GM12878 (cell line): ENCODE measurements at places on chromosomes 6 and 20.
A peak's percentile ranks its signal among the peaks of the same experiment; 100 is the strongest.

DNA sequence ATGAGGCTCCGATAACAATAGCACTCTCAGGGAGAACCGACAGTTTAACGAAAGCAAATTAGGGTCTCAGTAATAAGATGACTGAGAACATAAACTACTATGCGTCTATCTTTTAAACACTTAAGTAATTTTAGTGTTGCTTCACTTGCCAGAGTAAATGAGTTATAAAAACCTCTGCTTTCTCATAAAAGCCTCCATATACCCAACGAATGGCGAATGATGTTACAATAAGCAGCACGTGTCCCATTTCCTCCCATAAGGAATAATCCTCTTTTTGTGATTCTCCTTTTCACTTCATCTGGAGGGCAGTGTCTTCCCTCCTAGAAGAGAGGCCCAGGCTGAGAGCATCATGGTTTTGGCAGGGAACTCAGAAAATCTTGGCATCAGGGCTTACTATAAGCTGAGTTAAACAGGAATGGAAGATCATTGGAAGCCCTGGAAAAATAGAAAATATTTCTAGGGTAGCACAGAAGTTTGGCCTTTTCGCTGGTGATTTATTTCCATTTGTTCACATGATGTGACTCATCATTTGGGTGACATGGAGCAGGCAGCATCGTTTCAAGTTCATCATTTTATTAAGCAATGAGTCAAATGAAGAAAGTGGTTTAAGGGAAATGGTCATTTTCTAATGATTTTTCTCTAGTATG lies 255.4 kb downstream of the ATXN1 start:
- DNase-seq = no peak

GRCh38 chr6:149501201-149501600 lies 16.4 kb upstream of the ZC3H12D start:
- DNase-seq = no peak

GRCh38 chr6:108914235-108915022 lies 66.2 kb downstream of the ARMC2 start:
- DNase-seq = no peak

DNA sequence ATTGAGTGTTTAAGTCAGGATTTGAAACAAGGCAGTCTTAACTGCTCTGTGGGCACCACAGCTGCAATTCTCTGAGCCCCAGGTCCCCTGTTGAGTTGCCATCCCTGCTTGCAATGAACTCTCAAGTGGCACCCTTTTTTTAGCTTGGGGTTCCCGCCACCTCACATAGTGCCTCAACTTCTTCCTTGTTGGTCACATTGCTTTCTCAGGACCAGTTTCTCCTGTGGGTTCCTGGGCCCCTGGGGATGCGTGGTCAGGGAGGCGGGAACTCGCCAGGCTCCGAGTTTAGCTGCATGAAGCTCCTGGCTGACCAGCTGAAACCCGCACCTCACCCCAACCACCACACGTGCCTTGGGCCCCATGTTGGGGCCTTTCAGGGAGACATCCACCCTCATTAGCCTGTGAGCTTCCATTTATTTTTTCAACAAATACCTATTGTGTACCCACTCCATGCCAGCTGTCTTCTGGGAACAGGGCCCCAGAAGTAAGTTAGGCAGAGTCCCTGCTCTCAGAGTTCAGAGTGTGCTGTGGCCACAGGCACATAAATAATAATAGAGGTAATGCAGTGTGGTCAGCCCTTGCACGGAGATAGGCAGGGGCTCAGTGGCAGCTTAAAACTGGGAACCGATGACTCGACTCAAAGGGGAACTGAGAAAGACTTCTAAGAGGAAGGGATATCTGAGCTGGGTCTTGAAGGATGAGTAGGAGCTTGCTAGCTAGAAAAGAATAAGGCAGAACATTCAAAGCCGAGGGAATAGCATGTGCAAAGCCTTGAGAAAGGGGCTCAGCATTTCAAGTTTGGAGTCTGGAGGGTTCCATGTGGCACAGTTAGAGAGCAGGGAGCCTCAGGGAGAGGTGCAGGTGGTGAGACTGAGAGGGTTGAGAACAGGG lies 33.9 kb upstream of the FAM83D start:
- peak; percentile 79 for DNase-seq

DNA sequence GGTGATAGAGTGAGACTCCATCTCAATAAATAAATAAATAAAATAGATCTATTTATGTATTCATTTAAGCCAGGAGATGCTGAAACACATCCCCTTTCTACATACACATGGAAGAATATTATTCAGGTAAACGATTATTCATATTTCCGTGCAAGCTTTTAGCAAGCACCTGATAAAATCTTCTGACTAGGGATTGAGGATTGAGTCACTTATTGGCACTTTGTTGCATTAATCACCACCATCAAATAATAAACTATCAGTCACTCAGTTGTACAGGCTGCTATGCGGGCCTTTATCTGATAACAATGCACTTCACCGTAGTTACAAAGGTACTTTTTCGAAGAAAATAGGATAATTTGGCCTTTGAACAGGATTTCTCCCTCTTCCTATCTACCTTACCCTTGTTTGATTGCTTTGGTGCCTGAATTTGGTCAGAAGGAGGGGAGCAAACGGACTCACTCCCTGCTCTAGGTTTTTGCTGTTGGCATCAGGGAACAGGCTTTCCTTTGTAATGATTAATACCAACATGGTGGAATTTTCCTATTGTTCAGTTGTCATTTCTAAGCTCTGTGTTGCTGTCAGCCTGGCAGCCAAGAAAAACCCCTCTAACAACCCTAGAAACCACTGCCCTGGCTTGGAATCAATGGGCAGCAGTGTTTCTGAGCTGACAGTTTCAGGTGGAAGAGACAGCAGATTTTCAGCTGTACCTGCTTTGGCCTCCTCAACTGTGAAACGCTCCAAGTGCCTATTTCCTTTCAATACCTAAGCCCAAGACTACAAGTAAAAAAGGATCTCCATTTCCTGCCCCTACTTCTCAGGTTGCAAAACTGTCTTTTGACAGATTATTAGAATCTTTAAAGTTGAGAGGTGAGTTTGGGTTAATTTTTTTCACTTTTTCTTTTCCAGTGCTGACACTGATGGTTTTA lies 63.0 kb downstream of the MYB start:
- no peak for DNase-seq

DNA sequence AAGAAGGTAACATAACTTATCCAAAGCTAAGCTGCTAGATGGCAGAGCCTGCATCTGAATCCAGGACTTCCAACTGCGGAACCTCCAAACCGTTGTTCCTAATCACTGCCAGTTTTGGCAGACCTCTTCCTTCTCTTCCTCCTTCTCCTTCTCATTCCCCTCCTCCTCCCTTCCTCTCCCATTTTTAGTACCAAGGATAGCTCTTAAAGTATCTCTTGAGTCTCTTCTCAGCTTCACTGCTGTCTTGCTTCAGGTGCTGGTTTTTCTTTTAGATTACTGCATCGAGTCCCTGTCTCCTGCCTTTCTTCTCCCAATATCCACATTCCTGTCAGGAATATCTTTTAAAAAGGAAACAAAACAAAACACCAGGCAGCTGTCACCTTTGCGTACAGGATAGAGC lies 77.1 kb downstream of the CDYL start:
- DNase-seq = no peak

- no peak for DNase-seq
Observed at GRCh38 chr6:113122060-113122459, 735.1 kb upstream of the MARCKS start.

DNA sequence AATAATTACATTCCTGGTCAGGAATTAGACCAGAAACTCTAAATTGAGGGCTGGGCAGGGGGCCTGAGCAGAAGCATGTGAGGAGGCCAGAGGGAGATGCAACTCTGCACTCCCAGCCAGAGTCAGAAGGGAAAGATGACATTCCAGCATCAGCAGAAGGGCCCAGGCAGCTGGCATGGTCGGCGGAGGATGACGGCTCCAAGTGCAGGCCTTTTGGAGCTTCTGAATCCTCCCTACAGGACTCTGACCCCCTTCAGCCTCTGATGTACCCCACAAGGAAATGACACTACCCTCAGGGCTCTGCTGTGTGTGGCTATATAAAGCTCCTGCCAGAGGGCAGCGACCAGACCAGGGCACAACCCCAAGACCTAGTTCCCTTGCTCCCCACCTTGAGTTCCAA lies 1.9 kb downstream of the LRFN2 start:
- no peak for DNase-seq

GRCh38 chr6:13907614-13908215 lies 17.0 kb upstream of the RNF182 start:
- no peak for DNase-seq

DNA sequence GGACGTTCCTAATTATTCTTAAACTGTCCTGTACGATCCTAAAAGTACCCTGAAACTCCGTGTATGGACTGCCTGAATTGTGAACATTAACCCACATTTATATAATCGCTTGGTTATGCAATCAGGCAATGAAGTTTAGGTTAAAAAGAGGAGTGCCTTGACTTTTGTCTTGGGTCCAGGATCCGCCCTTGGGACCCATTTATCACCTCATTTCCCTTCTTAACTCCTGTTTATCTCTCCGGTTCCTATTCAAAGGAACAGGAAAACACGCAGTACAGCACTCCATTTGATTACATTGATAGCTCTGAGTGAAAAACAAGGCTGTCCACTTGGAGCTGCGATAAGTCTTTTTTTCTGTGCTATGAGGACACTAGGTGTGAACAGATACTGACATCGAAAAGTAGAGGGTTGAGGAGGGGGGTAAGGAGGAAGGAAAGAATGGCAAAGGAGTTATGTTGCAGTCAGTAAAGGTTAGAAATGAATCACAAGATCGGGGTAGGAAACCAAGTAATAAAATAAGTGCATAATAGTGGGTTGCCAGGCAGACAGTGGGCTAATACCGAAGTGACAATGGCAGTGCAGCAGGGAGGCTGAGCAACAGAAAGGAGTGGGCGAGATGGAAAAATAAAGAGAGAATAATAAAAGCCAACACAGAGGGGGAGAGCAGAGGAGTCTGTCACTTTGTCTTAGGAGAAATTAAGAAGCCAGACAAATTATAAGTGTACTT lies 15.9 kb upstream of the PCK1 start:
- DNase-seq = no peak

DNA sequence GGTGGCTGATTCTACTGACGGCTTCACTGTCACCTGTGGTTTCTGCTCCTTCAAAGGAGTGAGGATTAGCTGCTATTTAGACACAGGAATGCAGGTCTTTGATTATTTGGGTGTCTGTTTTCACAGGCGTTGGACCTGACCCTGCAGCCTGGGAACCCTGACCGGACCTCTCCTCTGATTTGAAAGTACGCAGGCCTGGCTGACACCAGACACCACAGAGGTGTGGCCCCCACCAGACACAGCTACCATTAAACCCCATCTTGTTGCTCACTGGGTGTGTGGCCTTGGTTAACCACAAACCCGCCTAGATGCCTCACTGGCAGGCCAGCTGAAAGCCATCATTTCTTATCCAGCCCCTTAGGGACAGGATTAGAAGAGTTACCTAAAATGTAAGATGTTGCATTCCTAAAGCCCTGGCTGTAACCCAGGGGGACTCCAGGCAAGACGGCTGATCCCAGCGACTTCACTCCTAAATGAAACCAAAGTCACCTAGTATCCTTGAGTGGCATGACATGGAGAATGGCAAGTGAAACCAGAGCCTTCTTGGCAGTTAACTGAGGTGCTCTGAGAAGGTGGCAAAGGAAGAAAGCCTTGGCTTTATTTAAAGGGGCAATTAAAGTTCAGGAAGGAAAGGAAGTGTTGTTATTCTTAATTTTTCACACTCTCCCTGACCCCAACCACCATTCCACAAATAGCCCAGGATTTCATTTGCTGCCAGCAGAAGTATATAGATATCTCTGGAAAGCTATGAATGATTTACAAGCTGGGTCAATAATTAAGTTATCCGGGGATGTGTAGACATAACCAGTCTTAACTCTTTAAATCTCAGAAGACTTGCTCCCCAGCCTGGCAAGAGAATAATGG lies 169.9 kb downstream of the QRSL1 start:
- peak; percentile 25 for DNase-seq

DNA sequence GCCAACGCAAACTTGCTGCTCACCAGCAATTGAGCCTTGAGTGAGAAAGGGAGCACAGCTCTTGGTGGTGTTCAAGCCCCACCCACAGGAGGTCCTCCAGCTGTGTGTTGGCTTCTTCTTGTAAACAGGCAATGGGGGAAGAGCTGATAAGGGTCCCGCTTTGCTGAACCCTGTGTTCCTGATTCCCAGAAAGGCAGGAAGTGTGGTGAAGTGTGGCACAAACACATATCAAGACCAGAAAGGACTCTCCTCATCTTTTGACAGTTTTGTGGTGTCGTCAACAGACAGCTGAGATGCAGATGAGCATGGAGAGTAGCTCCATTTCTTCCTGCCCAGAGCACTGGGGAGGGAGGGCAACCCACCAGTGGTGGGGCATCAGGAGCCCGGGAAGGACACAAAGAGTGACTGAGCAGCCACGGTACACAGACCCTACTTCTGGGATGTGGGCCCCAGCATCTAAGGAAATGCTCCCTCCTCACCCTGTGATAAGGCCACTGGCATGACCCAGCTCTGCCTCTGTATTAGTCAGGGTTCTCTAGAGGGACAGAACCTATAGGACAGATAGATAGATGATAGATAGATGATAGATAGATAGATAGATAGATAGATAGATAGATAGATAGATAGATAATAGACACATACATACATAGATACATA lies 188.9 kb upstream of the TAB2 start:
- no peak for DNase-seq

DNA sequence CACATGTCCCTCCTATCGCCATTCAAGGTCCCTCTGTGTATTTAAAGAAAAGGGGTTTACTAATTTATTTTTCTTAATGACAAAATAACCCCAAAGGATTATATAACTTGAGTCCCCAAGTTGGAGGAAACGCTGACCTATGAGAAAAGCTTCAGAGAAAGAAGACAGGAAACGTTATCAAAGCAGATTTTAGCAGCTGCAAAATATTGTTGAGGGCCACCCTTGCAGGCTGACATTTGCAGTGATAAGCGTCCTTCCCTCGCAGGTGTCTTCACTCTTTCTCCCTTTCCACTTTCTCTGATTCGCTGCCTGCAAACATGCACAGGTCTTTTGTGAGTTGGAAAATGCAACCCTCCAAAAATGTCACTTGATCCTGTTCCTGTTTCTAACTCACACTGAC lies 103.2 kb upstream of the RIPOR2 start:
- DNase-seq = no peak

GRCh38 chr20:13061381-13061780 lies 52.6 kb downstream of the SPTLC3 start:
- DNase-seq = no peak

DNA sequence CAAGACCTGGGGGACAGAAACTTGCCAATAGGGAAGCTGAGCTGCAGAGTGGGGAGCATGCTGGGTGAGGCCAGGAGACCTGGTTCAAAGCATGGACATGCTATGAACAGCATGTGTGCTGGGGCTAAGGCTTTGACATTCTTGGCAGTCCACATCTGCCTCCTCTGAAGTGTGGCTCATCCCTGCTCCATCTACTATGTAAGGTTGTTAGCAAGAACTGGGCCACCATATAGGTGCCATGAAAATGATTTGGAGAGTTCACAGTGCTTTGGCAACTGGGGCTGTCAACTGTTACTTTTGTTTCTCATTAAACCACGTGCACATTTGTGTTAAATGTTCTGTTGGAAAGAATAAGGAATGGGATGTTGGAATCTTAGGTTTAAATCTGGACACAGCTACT lies 311.1 kb downstream of the CDC5L start:
- no peak for DNase-seq

DNA sequence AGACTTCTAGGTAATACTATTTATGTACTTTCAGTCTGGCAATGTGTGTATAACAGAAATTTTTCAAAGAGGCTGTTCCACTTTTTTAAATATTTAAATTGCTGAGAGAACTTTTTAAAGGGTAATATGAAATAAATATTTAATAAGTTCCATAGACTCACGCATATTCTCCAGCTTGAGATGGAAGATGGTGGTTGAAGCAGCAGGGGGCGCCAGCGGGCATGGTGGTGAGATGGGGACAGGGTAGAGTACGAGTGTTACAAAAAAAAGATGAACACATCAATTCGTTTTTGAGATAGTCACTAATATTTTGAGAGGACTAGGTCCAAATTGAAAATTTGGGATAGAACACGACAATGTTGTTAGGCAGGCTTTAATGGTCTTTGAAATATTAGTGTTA lies 68.4 kb downstream of the RSPO3 start:
- no peak for DNase-seq
